Endothelial cell (in vitro differentiated cells): ENCODE measurements at places on chromosomes 7 and 10. TPM values are rescaled to one million over a fixed set of nuclear protein-coding genes. Genes with fewer than 3 reads are reported as not detected.
A peak's percentile ranks its signal among the peaks of the same experiment; 100 is the strongest.

GRCh38 chr10:80498833-80499741, 38.6 kb upstream of the SH2D4B start:
- DNase-seq: no peak

- DNase-seq: peak; percentile 75
Measured at GRCh38 chr7:73718905-73719805, at the start of gene STX1A. Gene STX1A (minus strand): TSS chr7:73719669. CDS start chr7:73719631, 38 bp downstream.

PALD1 gene
- total RNA-seq: 166 TPM

STRIP2 gene
- total RNA-seq: 9.1 TPM

VKORC1L1 gene
- total RNA-seq: 22.9 TPM

SLC16A12 gene
- total RNA-seq: 0.21 TPM
